SJCRH30 (cell line): ENCODE measurements at places on chromosomes 7 and 10. TPM values are rescaled to one million over a fixed set of nuclear protein-coding genes. Genes with fewer than 3 reads are reported as not detected.

The BHLHA15 gene
- total RNA-seq, result not detected in 2 replicates

The UTF1 gene
- total RNA-seq, result not detected in 2 replicates

The GARIN1A gene
- 0.16 and 0.20 TPM in 2 replicates for total RNA-seq

The ADGRA1 gene
- 0.81 and 1.0 TPM in 2 replicates for total RNA-seq

The ICA1 gene
- not detected in 2 replicates for total RNA-seq

The MLXIPL gene
- 0.10 TPM in 1 of 2 replicates, not detected in the other for total RNA-seq

The UCMA gene
- total RNA-seq, result not detected in 2 replicates

The DDC gene
- total RNA-seq, result not detected in 2 replicates

The PTPRN2 gene
- total RNA-seq, result 3.8 and 6.0 TPM in 2 replicates

The DNAJC2 gene
- 48.7 and 55.1 TPM in 2 replicates for total RNA-seq

The TIMM23B gene
- 12.5 and 14.7 TPM in 2 replicates for total RNA-seq

The ZNF398 gene
- 16.4 and 18.5 TPM in 2 replicates for total RNA-seq

The DRGX gene
- total RNA-seq, result 15.0 and 17.8 TPM in 2 replicates

The WNT8B gene
- total RNA-seq, result not detected in 2 replicates

The ZDHHC16 gene
- 50.4 and 53.3 TPM in 2 replicates for total RNA-seq

The PTPRZ1 gene
- under 0.01 TPM in 1 of 2 replicates, not detected in the other for total RNA-seq

The ELN gene
- 100 and 110 TPM in 2 replicates for total RNA-seq

The NANOS1 gene
- total RNA-seq, result 54.2 and 59.4 TPM in 2 replicates

The GIMAP1 gene
- total RNA-seq, result not detected in 2 replicates

The CPXM2 gene
- not detected in 2 replicates for total RNA-seq

The VWDE gene
- not detected in 2 replicates for total RNA-seq

The INMT gene
- total RNA-seq, result 0.08 and 0.24 TPM in 2 replicates

The SCIN gene
- not detected in 2 replicates for total RNA-seq

The ZCWPW1 gene
- 1.1 and 1.2 TPM in 2 replicates for total RNA-seq

The SPDYE2B gene
- total RNA-seq, result not detected in 2 replicates

The CCL24 gene
- total RNA-seq, result 0.35 TPM in 1 of 2 replicates, not detected in the other

The CCDC3 gene
- total RNA-seq, result 106 and 112 TPM in 2 replicates

The CNTNAP2 gene
- 0.05 TPM in 1 of 2 replicates, not detected in the other for total RNA-seq

The LRIT1 gene
- total RNA-seq, result not detected in 2 replicates

The ABCB4 gene
- total RNA-seq, result 0.06 and 0.13 TPM in 2 replicates

The CADPS2 gene
- not detected in 2 replicates for total RNA-seq

The CFAP70 gene
- total RNA-seq, result 0.12 TPM in 1 of 2 replicates, not detected in the other

The MEIG1 gene
- total RNA-seq, result not detected in 2 replicates

The SPDYE17 gene
- not detected in 2 replicates for total RNA-seq

The EIF4EBP2 gene
- total RNA-seq, result 51.0 and 52.8 TPM in 2 replicates

The ITGA8 gene
- total RNA-seq, result not detected in 2 replicates

The CDHR3 gene
- total RNA-seq, result 0.91 and 1.5 TPM in 2 replicates

The HOXA9 gene
- 0.10 and 0.30 TPM in 2 replicates for total RNA-seq

The TDRD1 gene
- 0.61 TPM in 2 replicates for total RNA-seq

The AKR1C4 gene
- not detected in 2 replicates for total RNA-seq

The HMX3 gene
- total RNA-seq, result 0.12 and 0.23 TPM in 2 replicates

The ZPBP gene
- total RNA-seq, result not detected in 2 replicates

The NRCAM gene
- total RNA-seq, result 28.5 and 30.8 TPM in 2 replicates

The ZP3 gene
- total RNA-seq, result 0.99 and 1.8 TPM in 2 replicates

The HHEX gene
- total RNA-seq, result 2.9 and 4.2 TPM in 2 replicates

The CTAGE6 gene
- not detected in 2 replicates for total RNA-seq

The LOXL4 gene
- 8.1 and 8.7 TPM in 2 replicates for total RNA-seq

The PRSS37 gene
- total RNA-seq, result not detected in 2 replicates

The TAF6 gene
- total RNA-seq, result 42.2 and 47.8 TPM in 2 replicates

The EXOC4 gene
- 51.2 and 62.4 TPM in 2 replicates for total RNA-seq
